Astrocyte of the hippocampus (primary cell): ENCODE measurements at places on chromosomes 2 and 18.

DNA sequence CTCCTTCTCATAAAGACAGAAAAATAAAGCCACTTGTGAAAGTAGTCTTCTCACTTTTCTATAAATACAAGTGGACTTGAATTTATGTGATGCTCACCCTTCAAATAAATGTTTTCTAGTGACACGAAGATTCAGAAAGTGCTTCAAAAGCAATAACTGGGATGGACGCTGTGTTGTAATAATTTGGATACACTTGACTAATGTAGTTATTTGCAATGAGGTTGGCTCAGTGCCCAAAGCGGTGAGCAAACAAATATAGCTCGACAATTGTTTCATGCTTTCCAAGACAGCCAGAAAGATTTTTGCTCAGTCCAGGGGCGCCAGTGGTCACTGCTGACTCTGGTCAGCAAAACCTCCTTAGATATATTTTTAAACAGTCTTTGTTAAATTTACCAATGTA lies 278.6 kb upstream of the KLHL14 start:
- DNase-seq = peak; percentile 6

GRCh38 chr18:34704074-34704473 lies 6.0 kb upstream of the DTNA start:
- DNase-seq = no peak

- no peak for DNase-seq
Measured at GRCh38 chr2:4096978-4097766, 393.8 kb downstream of the DCDC2C start.

DNA sequence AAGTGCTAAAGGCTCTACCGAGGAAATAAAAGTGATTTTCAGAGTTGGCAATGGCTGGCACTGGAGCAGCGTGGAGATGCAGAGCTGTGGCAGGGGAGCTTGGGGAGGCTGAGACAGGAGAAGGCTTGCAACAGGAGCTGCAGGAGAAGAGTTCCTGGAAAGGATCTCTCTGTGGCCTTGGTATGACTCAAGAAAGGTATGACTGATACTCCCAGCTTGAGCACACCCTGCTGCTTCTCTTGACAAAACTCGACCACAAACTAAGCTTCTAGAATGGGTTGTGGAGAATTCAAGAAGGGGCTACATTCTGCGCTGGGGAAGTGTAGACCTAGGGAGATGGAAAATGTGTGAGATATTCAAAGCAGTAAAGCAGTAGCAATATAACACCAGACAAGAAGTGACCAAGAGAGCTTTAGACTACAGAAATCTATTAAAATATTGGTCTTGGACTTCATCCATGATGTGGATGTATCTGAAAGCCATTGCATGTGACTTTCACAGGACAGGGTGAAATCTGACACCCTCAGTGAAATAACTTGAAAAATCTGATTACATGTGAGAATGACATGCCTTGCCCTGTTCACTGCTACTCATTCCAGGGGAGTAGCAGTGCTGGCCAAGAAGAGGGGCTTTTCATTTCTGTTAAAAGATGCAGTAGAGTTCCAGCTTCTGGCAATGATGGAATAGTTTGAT lies 41.5 kb downstream of the SUCLG1 start:
- DNase-seq = peak; percentile 18

DNA sequence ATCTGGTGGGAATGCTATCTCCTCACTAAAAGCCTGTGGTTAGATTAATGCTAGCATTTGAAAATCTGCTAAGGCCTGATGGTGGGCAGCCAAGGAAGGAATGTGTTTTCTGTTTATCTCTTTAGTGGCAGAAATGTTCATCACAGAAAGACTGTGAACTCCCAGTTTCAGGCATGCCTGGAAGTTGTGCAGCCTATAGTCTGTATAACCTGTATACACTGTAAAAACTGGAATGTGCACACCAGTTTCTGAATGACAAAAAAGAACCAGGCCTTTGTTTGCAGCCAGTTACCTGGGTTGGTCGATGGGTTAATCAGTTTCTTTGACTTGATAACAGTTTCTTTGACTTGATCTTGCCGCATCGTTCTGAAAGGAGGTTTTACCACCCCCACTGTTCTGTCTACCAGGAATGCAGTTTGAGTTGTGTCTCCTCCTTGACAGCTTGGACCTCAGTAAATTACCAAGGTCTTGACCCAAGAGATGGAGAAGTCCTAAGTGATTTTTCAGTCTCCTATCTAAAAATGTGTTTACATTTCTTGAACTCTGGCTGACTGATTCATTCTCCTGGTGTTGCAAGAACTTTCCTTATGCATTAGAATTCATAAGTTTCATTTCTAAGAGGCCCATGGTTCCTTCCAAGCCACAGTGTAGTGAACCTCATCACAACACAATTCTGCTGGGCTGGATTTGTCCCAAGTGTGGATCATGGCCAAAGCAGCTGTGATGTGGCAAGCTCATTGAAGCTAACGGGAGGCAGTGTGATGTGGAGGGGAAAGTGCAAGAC lies 62.2 kb downstream of the KIAA2012 start:
- peak; percentile 98 for DNase-seq

DNA sequence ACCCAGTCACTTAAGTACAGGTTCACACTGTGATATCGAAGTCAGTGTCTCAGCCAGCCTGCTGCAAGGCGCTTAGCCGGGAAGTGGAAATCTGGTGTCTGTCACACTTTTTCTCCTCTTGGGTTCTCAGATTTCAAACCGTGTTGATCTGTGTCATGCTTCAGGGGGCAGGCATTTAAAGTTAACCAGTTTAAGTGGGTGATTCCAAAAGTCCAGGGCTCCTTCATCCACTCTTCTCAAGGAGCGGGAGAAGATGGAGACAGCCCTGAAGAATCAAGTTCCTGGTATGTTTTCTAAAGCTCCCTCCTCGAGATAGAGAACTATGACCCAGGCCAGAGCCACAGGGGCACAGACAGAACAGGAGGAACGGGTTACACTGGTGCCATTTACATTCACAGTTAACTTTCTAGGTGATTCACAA lies 331.7 kb downstream of the GBX2 start:
- DNase-seq = no peak

GRCh38 chr18:58847383-58848071 lies 17.1 kb upstream of the ZNF532 start:
- DNase-seq = peak; percentile 81

- DNase-seq = no peak
Measured at GRCh38 chr2:232609607-232610006, 23.8 kb upstream of the EFHD1 start.

- no peak for DNase-seq
Measured at GRCh38 chr2:109058191-109058632, 69.2 kb upstream of the EDAR start.

DNA sequence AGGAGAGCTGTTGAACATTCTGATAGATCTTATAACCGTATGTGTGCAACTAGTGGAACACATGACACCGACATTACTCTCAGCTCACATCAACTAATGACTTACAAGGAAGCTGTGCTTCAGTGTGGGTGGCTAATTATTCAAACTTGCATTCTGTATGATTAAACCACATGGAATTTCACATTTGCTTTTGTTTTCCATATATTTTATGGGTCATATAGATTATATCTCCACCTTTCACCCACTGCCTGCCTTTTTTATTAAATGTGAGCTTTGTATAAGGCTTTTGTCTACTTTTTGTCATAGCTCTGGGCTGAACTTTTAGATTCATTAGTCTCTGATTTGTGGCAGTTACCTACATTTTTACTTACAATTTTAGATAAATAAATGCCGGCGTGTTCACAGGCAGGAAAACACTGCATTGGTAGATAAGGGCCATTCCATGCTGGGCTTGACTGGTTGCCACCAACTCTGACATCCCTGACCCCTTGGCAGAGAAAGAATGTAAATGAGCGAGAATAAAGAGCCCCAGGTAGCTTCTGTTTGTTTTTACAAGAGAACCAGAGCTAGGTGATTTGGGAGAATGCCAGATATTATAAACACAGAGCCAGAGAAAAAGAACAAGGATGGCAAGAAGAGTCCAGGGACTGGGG lies 35.7 kb downstream of the LYPD6 start:
- DNase-seq = peak; percentile 47

DNA sequence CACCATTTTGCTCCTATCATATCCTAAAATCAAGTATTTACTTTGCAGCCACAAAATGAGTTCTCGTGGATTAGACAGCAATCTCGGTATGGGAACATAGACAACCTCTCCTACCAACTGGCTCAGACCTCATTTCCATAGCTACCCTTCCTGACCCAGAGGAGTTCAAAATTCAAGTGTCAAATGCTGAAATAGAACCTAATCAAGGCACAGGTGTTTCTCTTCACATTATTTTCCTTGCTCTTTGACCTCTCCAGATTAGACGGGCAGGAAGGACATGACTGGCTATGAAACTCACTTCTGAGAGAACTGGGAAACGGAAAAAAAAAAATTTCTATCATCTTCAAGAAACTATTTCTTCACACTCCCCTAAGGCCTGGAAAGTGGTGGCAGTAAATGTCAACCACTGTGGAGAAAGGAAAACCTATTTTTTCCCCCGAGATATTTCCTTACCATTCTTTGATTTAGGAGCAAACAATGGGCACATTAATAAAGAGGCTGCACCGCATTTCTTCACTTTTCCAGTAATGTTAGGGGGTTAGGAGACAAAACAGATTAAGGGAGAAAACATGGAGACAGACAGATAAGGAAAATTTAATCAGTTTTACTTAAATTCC lies 63.6 kb upstream of the DTNB start:
- DNase-seq = no peak

DNA sequence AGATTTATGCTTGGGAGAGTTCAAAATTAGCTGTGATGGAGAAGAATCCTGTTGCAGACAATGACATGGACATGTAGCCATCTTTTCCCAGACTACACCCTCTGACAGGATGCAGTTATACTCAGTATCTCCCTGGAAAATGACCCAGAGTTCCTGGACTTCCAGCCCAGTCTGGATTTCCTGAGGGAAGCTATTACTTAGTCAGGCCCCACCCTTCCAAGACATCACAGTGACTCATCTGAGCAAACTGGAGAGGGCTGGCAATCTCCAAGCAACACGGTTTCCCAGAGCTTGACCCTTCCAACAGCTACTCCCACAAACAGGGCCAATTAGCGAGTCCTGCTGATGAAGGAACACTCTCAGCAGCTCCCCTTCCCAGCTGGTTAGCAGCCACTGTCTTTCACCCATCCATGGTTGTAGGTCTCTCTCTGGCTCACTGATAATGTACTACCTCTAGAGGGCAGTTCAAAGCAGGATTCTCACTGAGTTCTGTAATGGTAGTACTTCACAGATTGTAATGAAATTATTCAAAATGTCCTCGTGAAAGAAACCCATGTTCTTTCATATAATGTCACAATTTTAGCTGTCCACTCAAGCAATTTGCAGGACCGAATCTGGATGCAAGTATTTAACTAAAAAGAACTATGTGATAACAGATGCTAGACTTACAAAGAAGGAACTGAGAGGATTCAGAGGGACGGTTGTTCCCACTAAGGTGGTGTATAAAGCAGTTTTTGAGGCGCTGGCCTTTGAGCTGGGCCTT lies 110.2 kb downstream of the MDH1 start:
- DNase-seq = peak; percentile 75

DNA sequence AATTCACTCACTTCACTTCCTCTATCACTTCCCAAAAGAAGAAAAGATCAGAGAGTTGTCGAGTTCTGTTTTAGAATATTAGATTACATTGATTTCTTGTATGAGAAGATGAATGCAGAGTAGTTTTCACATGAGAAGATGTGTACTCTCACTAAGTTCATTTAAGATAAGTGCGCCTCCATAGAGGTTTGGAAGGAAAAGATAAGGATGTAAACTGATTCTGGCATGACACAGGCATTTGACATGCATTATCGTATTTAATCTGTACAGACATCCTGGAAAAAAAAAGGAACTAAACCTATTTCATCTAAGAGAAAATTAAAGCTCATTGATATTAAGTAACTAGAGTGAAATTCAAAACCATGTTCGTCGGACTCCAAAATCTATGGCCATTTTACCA lies 152.2 kb upstream of the CRIM1 start:
- no peak for DNase-seq

DNA sequence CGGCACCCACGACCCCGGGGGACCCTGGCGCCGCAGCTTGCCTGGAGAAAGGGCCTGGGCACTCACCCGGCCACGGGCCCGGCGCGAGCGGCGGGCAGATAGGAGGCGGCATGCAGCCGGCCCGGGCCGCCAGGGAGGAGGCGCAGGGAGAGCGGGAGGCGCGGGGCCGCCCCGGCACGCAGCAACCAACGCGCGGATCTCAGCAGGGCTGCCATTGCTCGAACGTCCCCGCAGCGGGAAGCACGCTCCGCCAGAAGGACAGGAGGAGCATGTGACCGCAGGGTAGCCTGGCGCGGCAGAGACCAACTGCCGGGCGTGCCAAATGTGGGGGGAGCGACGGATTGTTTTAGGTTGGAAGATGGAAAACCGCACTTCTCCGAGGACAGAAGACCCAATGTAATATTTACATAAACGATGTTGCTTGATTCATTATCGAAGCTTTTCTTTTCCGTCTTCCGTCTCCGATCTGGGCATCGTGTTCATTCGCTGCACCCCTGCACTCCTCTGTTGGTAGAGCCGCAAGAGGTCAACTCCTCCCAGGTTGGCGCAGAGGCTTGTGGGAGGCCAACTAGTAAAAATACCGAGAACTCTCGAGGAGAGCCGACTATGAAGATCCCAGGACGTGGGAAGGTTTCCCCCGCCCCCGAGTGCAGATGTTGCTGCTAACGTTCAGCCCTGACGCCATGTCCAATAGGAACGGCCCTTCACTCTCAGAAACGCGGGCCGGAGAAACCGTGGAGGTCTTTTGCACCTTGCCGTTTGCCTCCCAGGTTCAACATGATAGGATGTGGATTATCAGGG lies at the start of gene LRPPRC:
TSS of gene LRPPRC (minus strand) at position 257 of the 801 bp plus-strand sequence. CDS start at position 215, 42 bp downstream.
- DNase-seq = peak; percentile 97

DNA sequence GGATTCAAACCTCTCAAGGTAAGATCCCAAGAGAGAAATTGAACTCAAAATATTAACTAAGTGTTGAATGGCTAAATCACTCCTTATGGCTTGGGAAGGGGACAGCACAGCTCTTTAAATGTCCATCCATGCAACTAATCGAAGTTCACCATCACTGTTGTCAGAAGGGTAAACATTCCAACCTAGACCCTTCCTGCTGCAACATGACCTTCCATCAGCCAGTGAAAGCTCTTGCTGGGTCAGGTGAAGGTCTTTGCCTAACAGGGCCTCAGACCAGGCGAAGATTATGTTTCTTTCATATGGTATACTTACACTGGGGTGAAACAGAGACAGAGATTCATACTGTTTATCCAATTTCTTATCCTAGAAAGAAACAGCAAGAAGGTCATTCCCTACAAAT lies 16.4 kb downstream of the IAH1 start:
- no peak for DNase-seq

DNA sequence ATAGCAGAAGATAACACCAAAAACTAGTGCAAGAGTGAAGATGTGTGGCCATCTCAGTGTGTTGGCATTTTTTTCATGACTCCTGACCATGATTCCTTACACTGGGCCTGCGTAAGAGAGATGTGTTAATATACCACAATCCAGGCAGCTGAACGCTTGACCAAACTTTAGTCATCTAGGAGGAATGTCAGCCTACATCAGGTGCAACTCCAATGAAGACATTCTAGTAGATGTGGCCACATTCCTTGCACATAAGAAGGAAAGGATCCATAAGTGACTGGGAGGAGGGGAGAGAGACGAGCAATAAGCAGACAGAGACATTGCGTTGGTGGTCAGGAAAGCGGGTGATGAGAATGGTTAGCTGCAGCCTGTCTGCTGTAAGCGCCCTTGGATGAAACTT lies 42.6 kb downstream of the CYRIA start:
- peak; percentile 90 for DNase-seq
